ENCODE measurements at places on chromosomes 2 and 18.

DNA sequence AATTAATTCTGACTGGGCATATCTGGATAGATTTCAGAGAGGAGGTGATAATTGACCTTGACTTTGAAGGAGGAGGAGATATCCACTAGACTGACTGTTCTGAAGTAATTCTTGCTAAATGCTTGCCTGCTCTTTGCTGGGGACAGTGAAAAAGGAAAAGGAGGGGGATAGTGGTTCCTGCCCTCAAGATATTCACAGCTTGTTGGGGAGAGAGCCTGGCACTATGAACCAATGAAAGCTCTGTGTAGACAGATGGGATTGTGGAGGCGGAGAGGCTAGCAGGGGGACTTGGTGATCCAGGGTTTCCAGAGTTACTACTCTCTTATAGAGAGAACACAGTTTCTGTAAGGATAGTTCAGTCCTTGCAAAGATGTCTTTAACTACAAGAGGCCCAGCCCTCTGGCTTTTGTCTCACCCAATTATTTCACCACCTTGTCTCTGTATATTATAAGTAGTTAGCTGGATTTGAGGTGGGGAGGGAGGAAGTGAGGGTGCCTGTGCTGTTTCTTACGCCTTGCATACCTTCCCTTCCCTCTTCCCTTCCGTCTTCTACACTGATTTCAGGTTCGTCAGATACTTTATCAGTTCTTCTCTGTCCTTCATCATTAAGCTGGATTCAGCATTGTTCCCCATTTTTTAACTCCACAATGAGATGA is 190.4 kb downstream of the PRKCE start:
- no peak for DNase-seq

- DNase-seq, result no peak
These were observed 314.5 kb downstream of the LPIN1 start for GRCh38 chr2:12060886-12061285.

GRCh38 chr2:105912081-105912480 is 167.4 kb downstream of the NCK2 start:
- no peak for DNase-seq

- DNase-seq, result no peak
These were observed 13.0 kb downstream of the SIGLEC15 start for GRCh38 chr18:45838302-45839070.

GRCh38 chr2:54579682-54580620 is 123.8 kb downstream of the SPTBN1 start:
- DNase-seq, result peak; percentile 37

DNA sequence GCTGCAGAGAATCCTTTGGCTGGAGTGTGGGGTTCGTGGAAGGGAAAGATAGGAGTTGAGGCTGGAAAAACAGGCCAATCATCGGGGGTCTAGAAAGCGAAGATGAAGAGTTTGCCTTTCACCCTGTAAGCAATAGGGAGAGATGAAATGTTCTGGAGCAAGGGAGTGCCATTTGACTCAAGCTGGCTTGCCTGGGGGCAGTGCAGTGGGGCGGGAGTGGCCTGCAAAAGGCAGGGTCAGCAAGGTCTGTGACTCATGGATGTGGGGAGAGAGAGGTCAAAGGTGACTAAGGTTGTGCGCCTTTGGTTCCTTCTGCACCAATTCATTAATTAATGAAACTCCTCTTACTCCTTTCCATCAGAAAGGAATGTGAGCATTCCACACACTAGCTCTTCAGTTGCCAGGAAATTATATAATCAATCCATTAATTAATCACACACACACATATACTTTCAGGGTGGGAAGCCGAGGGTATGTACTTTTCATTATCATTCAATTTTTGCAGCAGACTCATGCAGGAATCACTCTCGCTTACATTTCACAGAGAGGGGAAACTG is 227.6 kb downstream of the MYCN start:
- no peak for DNase-seq

DNA sequence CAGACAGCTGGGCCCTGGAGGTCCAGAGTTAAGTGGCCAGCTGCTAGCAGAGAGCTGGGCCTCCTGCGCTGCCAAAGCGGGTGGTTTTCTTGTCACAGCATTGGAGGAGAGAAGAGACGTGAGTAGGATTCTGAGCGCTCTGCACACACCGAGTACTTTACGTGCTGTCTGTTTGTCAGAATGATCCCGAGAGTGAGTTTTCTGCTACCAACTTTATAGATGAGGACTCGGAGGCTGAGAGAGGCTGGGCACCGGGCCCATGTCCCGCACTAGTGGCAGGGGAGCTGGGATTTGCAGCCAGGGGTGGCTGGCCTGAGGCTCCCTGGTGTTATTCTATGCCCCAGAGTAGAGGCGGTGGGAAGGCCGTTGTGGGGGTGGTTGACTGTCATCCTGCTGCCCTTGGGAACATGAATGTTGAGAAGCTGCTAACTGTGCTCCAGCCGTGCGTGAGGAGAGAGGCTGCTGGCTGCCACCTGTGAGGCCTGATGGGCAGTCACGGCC is 36.3 kb upstream of the MBP start:
- DNase-seq, result no peak

- DNase-seq, result peak; percentile 32
These were observed 3.4 kb downstream of the CASP8 start for GRCh38 chr2:201263779-201264178.

GRCh38 chr2:45860136-45861121 is 209.0 kb downstream of the PRKCE start:
- peak; percentile 6 for DNase-seq

- no peak for DNase-seq
These were observed 34.3 kb downstream of the GALM start for GRCh38 chr2:38700113-38700785.

DNA sequence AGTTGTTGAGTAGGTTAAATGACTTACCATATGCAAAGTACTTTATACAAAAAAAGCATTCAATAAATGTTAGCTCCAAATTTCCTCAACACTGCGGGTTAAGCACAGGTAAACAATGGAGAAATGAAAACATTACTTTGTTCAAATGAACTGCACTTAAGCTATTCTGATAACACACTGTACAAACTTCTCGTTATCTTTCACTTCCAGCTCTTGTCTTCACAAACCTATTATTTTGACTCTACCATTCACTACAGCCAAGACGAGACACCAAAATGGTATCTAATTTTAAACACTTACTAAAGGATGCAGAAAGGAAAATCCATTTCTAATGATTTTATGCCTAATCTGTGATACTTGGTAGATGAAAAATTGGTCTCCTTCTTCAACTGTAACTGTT is 43.8 kb downstream of the SLC40A1 start:
- no peak for DNase-seq

GRCh38 chr2:236196366-236196765 is 28.2 kb upstream of the GBX2 start:
- DNase-seq, result no peak

- DNase-seq, result no peak
These were observed 231.0 kb downstream of the DCC start for GRCh38 chr18:52570975-52571374.

DNA sequence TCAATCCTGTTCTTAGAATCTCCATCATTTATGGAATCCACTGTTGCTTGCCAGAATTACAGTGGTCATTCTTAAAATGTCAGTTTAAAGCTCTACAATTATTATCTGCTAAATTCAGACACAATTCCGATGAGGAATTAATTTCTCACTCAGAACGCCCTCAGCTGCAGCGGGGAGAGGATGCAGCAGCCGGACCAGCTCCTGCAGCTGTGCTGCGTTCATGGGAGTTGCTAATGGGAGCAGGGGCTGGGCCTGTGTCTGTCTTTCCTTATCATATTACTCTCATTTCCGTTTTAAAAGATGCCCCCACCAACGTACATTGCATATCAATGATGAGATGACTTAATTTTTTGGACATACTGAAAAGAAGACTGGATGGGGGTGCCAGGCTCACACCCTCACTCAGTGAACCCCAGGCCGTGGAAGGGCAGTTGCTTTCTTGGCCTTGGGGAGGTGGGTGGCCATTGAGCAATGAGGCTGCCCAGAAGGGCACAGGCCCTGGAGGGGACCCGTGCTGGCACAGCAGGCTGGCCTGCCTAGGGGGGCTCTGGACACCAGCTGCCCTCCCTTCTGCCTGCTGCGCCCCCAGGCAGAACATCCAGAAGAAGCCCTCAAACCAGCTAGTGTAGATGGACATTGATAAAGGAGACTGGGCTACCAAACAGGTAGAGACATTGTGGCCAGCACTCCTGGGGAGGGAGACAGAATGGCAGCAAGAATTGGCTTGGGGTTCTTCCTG is 503.6 kb upstream of the MYT1L start:
- DNase-seq, result no peak

DNA sequence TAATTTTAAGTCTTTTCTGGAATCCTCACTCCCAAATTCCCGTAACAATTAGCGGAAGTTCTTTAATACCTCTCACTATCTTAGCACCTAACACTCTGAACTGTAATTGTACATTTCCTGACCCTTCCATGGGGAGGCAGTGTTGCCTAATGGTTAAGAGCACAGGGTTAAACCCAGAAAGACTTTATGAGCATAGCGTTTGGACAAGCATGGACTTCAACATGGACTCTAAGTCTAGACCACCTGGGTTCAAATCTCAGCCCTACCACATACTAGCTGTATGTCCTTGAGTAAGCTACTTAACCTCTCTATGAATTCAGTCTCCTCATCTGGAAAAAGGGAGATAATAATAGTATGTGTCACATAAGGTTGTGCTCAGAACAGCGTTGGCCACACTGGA is 13.0 kb downstream of the ANTXR1 start:
- no peak for DNase-seq

- DNase-seq, result no peak
These were observed 163.6 kb upstream of the RBMS1 start for GRCh38 chr2:160657196-160657595.

DNA sequence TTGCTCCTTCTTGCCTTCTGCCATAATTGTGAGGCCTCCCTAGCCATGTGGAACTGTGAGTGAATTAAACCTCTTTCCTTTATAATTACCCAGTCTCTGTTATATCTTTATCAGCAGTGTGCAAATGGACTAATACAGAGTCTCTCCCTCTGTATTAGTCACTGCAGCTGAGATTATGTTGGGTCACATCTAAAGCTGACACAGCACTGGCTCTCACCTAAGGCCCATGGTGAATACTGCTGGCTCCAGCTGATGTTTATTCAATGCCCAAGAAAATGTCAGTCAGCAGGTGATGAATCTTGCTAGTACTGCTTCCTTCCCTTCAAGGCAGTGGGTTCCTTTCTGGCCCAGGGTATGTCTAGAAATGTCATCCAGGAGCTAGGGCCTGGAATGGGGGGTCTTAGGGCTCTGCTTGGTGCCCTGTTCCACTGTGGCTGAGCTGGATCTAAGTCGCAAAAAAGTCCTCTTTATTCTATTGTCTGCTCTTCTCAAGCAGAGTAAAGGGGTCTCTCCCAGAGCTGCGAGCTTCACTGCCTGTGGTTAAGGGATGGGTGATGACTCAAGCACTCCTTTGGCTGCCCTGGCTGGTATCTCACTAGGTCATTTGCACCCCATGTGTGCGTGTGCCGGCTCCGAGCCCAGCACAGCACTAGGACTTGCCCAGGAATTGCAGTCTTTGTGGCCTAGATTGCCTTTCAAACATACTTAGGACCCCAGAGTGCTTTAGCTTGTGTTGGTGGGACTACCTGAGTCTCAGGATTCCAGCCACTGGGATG is 29.9 kb downstream of the PPP1R1C start:
- DNase-seq, result no peak

- DNase-seq, result no peak
These were observed 600.0 kb upstream of the SLC39A10 start for GRCh38 chr2:195057001-195057400.

DNA sequence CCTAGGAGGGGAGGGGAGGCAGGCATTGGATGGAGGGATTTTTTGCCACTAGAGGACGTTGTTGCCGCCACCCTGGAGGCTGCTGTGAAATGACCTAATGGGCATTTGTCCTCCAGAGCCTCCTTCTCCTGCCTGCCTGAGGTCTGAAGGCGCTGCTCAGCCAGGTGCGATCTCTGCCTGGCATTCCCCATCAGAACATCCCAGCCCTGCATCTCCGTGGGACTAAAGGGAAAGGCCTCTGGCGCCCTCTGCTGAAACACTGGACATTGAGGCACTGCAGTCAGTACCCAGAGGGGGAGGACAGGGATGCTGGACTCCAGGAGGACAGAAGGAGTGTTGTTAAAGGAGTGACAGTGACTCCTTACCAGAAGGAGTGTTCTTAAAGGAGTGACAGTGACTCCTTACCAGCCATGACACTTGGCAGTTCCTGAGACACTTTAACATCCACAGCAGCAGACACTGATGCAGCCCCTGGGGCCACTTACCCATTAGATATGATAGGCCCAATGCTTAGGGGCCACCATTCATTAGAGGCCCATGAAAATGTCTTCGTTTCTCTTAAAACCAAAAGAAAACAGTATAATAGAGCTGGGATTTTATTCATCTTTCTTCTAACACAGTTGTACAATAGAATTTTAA is 17.0 kb downstream of the THNSL2 start:
- no peak for DNase-seq

DNA sequence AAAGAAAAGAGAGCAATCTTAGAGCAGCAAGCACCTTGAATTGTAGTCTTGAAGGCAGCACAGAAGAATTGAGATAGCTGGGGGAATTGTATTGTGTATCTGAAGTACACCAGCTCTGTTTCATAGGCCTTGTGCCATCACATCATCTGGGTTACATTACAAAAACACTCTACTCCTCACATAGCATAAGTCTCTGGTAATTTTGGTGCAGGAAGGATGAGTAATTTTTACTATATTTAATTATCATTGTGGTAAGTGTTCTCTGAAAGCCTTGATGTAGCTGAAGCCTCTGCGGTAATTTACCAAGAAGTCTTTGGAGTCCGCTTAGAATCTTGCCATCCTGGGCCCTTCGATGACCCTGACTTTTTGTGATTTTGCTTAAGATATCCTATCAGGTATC is 291.1 kb downstream of the ARHGAP15 start:
- no peak for DNase-seq

- DNase-seq, result no peak
These were observed 24.4 kb downstream of the EIF4E2 start for GRCh38 chr2:232574674-232575403.

DNA sequence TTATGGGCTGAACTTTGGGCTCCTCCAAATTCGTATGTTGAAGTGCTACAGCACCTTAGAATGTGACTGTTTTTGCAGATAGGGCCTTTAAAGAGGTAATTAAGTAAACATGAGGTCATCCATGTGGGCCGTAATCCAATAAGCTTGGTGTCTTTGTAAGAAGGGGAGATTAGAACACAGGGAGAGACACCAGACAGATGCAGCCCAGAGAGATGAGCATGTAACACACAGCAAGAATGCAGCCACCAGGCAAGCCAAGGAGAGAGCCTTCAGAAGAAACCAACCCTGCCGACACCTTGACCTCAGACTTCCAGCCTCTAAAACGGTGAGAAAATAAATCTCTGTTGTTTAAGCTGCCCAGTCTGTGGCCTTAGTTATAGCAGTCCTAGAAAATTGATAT is 74.3 kb downstream of the HRH4 start:
- DNase-seq, result no peak

GRCh38 chr2:38751596-38752410 is 642 bp upstream of the SRSF7 start:
- DNase-seq, result no peak

- no peak for DNase-seq
These were observed 20.6 kb upstream of the LOXHD1 start for GRCh38 chr18:46677611-46678010.

All from activated CD4-positive, alpha-beta T cell treated with anti-CD3 and anti-CD28 coated beads for 4 hours (primary cell).